GM04504 (cell line): ENCODE measurements at places on chromosomes 1 and 21.

DNA sequence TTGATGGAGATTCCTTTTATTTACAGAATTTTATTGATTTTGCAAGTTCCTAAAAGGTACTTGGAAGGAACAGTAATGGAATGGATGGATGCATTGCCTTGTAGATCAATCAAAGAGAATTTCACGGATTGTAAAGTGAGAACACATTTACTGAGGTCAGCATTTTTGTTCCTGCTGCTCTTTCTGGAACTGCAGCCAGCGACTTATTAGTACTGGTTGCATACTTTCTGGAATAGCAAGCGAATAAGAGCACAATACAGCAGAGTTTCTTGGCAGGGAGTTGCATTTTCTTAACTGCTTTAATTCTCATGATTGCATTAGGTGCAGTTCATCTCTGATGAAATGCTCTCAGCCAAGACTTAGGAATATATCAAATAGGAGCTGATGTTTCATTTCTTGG is 106.1 kb upstream of the CHODL start:
- no peak for DNase-seq

- DNase-seq = no peak
Observed at GRCh38 chr1:30741239-30741894, 16.2 kb downstream of the LAPTM5 start.

GRCh38 chr1:85276978-85277639 is 677 bp upstream of the BCL10 start:
- no peak for DNase-seq

DNA sequence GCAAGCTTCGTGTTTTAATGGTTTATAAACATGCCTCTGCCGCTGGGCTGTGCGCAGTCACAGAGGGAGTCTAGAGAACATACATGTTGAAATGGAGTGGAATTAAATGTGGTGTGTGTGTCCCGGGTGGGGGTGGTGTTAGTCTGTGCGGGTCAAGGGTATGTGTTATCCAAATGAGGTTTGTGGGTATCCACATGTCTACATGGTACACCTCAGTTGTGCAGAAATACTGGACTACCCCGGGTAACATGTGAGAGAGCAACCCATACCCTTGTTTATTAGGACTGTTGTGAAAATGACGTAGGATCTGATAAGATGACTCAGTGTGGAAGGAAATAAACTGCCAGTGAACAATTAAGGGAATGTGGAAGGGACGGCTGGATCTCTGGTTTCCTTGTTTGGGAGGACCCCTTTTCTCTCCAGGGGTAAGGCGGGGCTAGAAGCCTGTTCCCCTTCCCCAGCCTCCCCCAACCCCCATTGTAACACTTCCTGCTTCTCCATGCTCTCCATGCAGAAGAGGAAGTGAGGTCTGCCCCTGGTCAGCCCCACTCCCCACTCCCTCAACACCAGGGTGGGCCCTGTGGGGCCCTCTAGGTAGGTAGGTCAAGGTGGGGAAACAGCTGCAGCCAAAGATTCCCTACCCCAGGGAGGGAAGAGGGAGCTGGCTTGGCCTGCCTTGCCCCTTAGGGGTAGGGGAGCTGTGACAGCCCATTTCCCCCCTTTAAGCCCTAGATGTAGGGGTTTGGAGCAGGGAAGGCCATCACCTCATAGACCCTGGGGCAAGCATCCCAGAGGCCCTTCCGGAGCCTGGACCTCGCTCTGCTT is 690 bp downstream of the EPS8L3 start:
- no peak for DNase-seq

DNA sequence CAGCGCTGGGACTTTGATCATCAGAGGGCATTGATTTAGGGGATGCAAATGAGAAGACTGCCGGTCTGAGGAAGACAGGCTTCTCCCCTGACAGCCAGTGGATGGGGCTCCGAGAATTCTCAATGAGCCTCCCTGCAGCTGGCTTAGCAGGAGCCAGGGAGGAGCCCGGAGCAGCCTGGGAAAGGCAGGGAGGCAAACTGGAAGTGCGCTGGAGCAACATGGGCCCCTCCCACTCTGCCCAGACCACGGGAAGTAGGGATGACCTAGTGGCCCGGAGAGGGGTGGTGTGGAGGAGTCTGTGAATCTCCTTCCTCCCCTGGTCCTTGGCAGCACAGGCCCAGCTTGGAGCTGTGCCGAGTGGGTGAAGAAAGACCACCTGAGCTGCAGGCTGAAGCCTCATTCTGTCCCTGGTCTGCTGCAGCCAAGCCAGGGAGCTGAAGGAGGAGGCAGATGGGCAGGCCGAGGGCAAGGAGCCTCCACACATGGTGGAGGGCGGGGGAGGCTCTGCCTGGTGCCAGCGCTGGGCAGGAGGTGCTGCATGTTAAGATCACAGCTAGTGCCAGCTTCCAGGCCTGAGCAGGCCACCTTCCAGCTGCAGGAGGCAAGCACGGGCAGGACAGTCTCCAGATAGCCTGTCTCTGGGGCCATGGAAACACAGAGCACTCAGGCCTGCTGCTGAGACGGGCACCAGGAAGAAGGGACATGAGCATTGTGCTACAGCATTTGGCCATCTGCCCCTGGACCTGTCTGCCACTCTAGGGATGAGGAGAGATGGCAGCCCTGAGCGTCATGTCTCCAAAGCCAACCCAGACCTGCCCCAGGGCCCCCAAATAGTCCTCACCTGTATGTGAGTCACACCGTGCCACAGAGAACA is 12.2 kb upstream of the CLSTN1 start:
- no peak for DNase-seq
